ENCODE measurements at places on chromosomes 16 and 17.

DNA sequence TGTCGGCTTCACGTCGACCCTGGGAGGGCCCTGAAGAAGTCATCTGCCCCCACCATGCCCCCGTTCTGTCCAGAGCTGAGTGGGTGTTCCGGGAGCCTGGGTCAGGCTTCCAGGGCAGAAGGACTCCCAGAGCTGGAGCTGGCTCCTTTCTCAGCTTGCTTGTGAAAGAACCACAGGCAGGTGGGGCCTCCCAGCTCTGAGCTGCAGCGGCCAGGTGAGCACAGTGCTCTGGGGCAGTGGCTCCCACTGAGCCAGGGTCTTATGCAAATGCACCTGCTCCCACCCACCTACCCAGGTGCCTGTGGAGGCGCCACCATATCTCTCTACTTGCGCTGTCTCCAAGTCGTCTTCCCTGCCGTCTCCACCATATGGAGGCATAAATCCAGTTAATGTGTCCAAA lies 140.0 kb upstream of the RPL38 start:
- no peak for DNase-seq

DNA sequence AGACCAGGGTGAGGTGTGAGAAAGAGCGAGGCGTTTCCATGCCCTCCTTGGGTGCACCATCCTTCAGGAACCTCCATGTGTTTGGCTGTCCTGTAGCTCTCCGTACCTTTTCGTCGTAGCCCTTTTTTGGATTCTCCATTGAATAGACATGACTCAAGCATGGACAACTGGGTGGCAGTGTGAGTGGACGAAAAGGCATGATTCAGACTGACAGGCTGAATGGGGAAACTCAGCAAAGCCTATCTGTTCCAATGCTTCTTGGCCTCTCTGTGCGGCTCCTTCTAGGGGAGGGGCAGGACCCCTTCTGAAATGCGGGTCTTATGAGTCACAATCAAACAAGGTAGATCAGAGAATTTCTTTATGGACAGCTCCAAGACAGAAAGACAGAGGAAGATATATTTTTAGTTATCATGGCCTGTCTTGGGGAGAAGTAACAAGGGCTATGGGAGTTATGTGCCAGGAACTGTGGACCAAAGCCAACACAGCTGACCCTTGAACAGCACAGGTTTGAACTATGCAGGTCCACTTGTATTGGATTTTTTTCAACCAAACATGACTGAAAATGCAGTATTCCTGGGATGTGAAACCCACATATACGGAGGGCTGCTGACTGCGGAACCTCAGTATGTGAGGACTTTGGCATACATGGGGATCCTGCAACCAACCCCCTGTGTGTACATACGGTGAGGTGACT lies 22.9 kb downstream of the ADORA2B start:
- DNase-seq, result no peak

GRCh38 chr17:75565066-75565465 lies 22.5 kb upstream of the MYO15B start:
- no peak for DNase-seq

DNA sequence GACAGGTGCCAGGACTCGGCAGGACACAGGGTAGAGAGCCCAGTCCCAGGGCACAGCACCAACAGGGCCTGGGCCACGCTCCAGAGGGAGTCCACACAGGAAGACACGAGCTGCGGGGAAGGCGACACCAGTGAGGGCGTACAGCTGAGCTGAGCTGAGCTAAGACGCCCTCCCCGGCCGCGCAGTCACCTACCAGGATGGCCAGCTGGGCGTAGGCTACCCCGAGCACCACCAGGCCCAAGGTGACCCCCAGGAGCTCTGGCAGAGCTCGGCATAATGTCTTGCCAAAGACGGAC lies 42.6 kb downstream of the TSC2 start:
- DNase-seq, result no peak

DNA sequence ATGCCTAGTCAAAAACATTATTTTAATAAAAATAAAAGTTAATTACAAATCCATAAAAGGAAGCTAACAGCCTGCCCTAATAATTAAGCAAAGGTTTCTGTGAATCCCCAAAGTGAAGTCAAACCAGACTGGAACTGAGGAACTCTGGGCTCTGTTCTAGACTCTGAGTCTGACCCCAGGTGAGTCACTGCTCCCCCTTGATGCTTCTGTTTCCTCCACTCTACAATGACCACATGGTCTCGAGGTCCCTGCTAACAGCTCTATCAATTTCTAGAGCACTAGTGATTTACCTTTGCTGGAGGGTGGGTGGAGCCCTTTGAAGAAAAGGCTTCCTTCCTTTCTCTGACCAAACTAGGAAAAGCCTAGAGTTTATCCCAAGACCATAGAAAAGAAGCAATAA lies 32.4 kb downstream of the XPO6 start:
- DNase-seq, result no peak

GRCh38 chr16:67977005-67977404 lies 3.3 kb downstream of the DPEP3 start:
- no peak for DNase-seq

- DNase-seq, result no peak
Measured at GRCh38 chr17:18191236-18191667, 7.6 kb downstream of the ALKBH5 start.

- no peak for DNase-seq
Measured at GRCh38 chr17:64131606-64132270, 1.8 kb upstream of the ERN1 start.

GRCh38 chr17:57699751-57700219 lies 45.3 kb downstream of the CCDC182 start:
- no peak for DNase-seq

GRCh38 chr17:70365091-70365583 lies 195.8 kb downstream of the KCNJ2 start:
- no peak for DNase-seq

DNA sequence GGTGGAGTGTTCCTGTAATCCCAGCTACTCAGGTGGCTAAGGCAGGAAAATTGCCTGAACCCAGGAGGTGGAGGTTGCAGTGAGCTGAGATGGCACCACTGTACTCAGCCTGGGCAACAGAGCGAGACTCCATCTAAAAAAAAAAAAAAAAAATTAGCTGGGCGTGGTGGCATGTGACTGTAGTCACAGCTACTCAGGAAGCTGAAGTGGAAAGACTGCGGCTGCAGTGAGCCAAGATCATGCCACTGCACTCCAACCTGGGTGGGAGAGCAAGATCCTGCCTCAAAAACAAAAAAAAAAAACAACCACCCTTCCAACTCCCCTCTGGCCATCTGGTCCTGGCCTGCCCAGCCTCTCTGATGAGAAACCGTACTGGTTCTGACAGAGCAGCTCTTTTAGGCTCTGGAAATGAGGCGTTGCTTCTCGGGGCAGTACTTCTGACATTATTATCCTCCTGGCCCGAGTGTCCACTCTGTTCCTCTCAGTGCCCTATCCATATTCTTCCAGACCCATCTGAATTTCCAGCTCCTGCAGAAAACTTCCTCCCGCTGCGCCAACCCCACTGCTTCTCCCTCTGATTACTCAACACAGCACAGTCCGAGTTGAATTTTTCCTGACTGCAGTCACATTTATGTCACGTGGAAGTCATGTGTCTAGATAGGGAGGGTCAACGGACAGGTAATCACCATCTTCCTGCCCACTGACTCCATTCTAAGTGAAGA lies 13.3 kb downstream of the GGA2 start:
- DNase-seq, result no peak

GRCh38 chr16:50402298-50402895 lies 33.6 kb upstream of the BRD7 start:
- DNase-seq, result no peak
